ENCODE measurements at places on chromosomes 5 and 9.

GRCh38 chr5:172450861-172451695 is 3.2 kb downstream of the SH3PXD2B start:
- peak; percentile 48 for DNase-seq

DNA sequence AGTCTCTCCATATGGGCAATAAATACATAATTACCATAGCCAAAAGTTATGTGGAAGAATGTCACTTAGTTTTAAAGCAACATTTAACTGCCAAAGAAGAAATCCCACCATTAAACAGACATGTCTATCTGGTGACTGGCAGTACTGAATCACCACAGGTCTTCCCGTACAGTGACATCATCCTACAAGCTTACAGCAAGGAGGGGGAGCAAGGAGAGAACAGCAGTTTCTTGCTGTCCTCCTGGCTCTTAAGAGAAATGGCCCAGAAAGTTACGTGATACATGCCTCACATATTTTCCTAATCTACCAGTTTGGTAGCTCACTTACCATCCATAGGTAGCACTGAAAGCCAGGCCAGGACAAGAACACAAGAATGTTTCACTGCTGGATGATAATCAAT is 671.0 kb downstream of the DMRTA1 start:
- DNase-seq: no peak

DNA sequence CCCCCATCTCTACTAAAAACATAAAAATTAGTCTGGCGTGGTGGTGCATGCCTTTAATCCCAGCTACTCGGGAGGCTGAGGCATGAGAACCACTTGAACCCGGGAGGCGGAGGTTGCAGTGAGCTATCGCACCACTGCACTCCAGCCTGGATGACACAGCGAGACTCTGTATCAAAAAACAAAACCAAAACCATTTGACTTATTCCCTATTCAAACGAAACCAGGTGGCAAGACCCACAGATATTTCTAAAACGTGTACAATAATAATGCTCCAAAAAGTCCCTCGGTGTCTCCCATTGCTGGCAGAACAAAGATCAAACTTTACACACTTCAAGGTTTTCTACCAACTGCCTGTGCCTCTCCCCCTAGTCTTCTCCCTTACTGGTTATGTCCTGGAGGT is 29.8 kb downstream of the HMGCR start:
- no peak for DNase-seq

- DNase-seq: no peak
Measured at GRCh38 chr9:127232833-127233549, 31.6 kb upstream of the GARNL3 start.

DNA sequence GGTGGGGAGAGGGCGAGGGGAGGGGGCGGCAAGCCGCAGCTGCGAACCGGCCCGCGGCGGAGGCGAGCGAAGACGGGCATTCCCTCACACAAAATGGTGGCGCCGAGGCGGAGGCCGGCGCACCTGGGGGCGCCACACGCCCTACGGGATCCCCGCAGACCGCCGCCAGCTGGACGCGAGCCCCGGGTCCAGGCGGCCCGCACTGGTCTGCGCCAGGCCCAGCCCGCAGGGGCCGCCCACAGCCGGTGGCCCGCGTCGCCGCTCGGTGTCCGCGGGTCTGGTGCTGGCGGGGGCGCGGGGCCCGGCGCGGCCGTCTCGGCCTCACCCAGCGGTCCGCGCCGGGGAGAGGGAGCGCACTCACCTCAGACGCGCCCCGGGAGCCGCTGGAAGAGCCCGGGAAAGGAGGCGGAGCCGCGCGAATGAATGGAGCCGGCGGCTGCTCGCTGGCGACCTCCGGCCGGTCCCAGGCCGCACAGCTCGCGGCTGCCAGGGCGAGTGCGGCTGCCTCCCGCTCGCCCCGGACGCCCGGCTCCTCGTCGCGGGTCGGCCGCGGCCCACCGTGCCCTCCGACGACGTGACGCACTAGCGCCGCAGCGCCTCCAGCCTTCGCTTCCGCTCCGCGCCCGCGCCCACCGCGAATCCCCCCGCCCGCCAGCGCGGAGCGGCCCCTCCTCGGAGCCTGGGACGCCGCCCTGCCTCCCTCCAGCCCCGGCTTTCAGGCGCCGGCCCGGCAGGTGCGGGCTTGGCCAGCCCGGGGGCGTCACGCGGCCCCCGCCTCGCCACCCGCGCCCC is at the start of gene FAM169A:
TSS of gene FAM169A (minus strand) at position 584 of the 792 bp plus-strand sequence. CDS start 24,711 bp downstream, outside the sequence.
- DNase-seq: peak; percentile 32

DNA sequence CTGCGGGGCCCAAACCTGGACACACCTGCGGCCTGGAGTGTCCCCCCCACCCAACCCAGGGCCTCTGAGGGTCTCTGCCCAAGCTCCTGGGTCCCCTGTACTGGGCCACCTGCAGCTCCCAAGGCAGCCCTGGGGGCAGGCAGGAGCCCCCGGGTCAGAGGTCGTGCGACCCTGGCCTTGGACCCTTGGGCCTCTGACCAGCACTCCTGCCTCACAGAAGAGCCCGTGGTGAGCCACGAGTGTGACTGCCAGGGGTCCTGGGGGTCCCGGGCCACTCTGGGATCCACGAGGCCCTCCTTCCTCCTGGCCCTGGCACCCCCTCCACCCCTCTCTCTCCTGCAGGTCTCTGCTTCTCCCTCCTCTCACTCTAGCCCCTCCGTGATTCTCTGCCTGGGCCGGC is 5.0 kb upstream of the PTGDS start:
- no peak for DNase-seq

GRCh38 chr5:55173687-55174230 is 782 bp upstream of the CDC20B start:
- DNase-seq: no peak

- DNase-seq: no peak
Measured at GRCh38 chr5:1789834-1790471, 9.7 kb downstream of the MRPL36 start.

- DNase-seq: no peak
Measured at GRCh38 chr5:2138896-2139295, 256.2 kb upstream of the IRX4 start.

DNA sequence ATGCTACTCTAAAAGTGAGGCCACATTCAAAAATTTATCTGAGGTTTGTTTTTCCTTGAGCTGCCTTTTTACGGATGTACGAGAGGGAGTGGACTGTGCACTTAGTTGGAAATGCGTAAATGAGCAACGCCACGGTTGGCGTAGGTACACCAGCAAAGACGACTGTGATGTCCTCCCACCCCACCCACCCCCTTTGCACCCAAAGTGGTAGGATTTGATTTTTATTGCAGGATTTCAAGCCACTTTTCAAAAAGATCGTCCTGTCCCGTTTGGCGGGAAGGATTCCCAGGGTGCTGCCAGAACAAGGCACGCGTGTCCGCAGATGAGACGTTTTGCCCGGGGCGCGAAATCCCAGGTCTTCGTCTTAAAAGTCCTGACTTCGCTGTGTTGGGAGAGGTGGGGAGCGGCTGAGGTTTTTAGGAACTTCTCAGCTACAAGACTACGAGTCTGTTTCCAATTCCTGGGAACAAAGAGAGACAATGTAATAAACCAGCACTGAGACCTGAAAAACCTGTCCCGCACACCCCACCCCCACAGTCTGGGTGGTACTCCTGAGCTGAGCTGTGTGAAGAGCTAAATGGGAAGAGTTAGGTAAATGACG is 1.0 kb upstream of the TLE1 start:
- DNase-seq: no peak

DNA sequence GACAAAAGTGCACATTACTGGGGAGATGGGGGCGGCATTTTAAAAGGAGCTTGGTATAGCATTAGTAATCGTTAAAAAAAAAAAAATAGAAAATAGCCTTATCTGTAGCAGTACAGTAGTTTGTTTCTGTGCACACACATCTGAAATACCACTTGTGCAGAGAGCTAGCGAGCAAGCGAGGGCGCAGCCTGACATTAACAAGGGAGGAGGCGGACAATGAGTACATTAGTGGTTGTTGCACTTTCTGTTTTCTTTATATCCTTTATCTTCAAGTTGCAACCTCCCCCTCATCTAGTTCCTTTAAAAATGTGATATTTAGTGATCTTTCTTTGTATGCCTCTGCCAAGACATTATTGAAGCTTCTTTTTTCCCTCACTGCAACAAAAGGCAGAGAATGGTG is 880 bp upstream of the PTPDC1 start:
- no peak for DNase-seq

- DNase-seq: no peak
Measured at GRCh38 chr9:34510497-34511468, 12.0 kb downstream of the ENHO start.

- no peak for DNase-seq
Measured at GRCh38 chr9:134962065-134962972, 44.6 kb upstream of the FCN1 start.

- DNase-seq: no peak
Measured at GRCh38 chr5:98750693-98751092, 22.8 kb upstream of the RGMB start.

DNA sequence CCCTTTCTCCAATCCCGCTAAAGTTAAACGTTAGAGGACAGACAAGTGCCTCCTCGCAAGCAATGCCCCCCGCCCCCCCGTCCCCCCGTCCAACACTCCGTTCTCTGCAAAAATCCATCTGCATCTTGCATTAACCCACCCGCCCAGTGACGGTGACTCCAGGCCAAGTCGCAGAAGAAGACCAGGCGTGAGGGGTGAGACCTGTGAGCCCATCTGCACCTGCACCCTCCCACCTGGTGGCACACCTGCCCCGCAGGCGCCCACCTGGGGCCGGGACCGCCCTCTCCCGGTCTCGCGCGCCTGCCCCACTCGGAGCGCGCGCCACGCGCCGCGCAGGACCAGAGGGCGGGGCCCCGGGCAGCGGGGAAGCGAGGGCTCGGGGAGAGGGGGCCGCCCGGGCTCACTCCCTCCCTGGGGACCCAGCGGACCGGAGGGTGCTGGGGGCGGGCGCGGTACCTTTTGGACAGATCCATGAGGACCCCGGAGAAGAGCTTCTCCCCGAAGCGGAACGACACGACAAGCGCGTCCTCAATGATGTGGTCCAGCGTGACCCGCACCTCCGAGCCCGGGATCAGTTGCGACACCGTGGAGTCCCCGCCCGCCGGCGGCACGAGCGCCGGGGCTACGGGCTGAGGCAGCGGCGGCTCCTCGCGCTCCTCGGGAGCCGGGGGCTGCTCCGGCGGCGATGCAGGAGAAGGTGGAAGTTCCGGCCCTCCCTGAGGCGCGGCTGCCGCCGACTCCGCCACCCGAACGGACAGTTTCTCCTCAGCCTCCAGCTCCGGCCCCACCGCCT is 705 bp downstream of the PWWP2A start:
- DNase-seq: peak; percentile 26

GRCh38 chr5:145791866-145792265 is 43.3 kb downstream of the PRELID2 start:
- no peak for DNase-seq

- no peak for DNase-seq
Measured at GRCh38 chr9:115349542-115349941, 231.6 kb upstream of the TNC start.

GRCh38 chr9:87578625-87579024 is 81.0 kb downstream of the DAPK1 start:
- DNase-seq: no peak

- DNase-seq: no peak
Measured at GRCh38 chr9:78463750-78464149, 166.8 kb downstream of the PSAT1 start.

DNA sequence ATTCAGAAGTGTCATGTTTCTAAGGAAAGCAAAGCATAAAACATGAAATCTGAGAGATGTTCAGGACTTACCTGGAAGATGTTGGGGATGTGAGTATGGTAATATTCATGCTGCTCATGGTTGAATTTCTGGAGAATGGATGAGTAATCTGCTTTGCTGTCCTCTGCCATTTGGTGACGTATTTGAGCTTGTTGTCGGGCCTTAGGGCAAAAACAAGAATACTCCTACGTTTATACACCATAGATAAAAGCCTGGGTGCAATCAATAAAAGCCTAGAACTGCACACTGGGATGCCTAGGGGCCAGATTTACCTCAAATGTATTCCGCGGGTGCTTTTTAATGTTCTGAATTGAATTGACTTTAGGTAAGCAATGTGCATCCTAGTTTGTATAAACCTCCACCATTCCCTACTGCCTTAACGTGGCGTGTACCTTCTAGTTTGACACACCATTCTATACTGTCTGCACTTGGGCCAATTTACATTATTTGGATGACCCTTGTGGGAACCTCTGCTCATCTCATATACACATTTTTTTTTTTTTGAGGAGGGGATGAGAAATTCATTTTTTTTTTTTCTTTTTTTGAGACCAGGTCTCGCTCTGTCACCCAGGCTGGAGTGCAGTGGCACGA is 94.4 kb downstream of the USP20 start:
- DNase-seq: no peak

DNA sequence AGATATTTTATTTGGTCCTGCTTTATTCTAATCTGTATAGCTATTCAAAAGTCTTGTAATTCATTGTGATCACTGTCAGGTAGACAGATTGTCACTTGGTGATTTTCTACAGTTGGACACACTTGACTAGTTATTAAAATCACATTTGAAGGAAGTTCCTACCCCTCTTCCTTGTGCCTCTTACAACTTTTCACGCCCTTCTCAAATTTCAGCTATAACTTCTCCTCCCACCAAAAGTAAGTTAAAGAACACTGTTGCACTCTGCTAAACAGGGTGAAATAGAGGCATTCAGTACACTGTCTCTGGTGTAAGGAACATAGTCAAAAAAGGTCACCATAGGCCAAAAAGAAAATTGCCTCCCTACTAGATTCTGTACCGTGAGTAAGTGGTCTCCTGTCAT is 142.1 kb upstream of the POU5F2 start:
- DNase-seq: no peak

DNA sequence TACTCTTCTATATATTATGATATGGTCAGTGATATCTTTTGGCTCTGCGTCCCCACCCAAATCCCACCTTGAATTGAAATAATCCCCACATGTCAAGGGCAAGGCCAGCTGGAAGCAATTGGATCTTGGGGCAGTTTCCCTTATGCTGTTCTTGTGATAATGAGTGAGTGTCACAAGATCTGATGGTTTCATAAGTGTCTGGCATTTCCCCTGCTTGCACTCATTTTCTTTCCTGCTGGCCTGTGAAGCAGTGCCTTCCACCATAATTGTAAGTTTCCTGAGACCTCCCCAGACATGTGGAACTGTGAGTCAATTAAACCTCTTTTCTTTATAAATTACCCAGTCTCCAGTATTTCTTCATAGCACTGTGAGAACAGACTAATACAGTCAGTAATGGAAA is 45.0 kb upstream of the TNC start:
- no peak for DNase-seq

DNA sequence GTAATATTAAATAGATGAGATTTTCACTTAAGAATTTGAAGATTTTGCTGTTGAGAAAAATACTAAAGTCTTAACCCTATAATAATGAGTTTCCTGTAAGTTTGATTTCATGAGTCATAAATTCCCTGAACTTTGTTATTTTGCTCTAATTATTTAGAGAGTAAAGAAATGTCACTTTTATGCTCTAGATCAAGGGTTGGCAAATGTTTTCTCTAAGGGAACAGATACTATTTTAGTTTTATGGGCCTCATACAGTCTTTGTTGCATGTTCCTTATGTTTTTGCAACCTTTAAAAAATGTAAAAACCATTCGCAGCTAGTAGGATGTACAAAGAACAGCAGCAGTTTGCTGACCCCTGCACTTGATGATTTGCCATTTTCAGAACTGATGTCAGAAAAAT is 480 bp upstream of the TXNDC8 start:
- no peak for DNase-seq

DNA sequence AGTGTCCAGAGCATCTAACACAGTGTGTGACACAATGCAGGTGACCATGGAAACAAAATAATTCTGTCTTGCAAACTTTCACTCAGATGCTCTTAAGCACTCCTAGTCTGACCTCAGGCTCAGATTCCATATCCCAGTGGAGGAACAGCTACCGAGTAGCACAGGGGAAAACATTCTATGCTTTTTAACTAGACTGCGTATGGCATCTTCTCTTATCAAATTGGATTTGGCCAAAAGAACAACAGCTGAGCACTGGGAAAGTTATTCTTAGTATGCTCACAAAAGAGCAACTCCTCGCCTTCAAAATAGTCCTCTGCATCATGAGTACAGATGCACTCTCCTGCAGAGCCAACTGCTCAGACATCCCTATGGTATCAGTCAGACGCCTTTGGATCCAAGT is 528.2 kb upstream of the DAP start:
- no peak for DNase-seq

Measured in CD4-positive, alpha-beta T cell treated with Interferon alpha-2 for 1 hour (primary cell).